ENCODE measurements at places on chromosomes 7 and 10.

- DNase-seq: no peak
Observed at GRCh38 chr7:155333346-155334234, 35.9 kb downstream of the INSIG1 start.

DNA sequence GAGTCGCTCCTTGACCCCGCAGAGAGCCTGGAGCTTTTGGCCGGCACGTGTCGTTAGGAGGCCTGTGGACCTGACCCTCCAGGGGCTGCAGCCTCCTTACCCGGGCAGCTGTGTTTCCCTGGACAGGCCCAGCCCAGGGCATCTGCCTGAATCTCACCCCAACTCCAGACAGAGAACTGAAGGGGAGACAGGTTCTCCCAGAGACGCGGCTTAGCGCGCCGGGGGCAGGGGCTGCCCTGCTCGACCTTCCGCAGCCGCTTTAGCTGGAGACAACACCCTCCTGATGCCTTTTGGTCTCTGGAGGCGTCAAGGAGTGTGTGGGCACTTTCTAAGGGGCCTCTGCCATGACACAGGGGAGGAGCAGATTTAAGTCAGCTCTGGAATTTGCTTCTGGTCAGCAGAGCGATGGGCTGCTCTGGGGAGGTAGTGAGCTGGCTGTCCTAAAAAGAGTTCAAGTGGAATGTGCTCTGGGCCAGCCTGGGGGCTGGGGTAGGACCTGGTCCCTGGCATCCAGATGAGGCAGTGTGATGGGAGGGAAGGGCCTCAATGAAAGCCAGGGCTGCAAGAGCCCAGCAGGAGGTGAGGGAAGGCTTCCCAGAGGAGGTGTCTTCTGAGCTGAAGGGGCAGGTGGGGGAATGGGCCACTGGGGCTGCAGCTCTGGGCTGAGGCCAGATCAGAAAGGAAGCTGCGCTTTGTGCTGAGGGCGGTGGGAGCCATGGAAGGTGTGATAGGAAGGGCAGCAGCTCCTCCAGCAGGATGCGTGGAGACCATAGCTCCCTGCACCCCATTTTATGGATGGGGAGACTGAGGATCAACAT is 5.8 kb downstream of the GRIFIN start:
- no peak for DNase-seq

DNA sequence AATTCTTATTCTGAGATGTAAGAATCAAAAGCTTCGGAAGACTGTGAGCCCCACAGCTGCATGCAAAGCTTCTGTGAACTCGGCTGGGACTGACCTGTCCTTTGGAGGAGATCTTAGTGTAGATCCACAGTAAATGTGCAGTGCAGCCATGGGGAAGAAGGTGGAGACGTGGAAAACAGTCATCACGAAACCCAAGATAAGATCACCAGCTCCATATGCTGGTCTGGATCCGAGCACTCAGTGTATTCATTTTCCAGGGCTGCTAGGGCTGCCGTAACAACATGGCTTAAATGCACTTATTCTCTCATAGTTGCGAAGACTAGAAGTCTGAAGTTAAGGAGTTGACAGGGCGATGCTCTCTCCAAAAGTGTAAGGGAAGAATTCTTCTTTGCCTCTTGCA is 143.0 kb upstream of the TCF7L2 start:
- no peak for DNase-seq

DNA sequence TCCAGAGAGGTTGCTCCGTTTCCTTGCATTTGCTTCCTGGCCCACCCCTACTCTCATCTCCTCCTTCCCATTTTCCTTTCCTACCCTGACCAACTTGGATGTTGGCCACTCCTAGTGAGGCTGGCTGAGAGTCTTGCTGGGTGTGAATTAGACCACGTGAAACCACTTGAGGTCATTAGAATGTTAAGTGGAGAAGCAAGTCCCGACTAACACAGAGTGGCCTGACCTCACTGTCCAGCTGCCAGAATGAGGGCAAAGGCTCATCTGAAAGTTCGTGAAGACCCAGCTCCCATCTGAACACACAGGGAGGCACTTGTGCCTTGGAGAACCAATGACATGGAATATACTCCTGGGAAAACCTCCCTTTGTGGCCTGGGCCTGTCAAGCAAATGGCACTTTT is 80.8 kb downstream of the WDR11 start:
- no peak for DNase-seq

GRCh38 chr10:6995341-6995740 is 415.3 kb upstream of the PRKCQ start:
- no peak for DNase-seq

GRCh38 chr10:104614245-104614831 is 26.8 kb upstream of the SORCS3 start:
- peak; percentile 59 for DNase-seq

- no peak for DNase-seq
Observed at GRCh38 chr7:40800771-40801170, 666.0 kb downstream of the SUGCT start.

- no peak for DNase-seq
Observed at GRCh38 chr7:26447116-26447515, 155.5 kb downstream of the SNX10 start.

DNA sequence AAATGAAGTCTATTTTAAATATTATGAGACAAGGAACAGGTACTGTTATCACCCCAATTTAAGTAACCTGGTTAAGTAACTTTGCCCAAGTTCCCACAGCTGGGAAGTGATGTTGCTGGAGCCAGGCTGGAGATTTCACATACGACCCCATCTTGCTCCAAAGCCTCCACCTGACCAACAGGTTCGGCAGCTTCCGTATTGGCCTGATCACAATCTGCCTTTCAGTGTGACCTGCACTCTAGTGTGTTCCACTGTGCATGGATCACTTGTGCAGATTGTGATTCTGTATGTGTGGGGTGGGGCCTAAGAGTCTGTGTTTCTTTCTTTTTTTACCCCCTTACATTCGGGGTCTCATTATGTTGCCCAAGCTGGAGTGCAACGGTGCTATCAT is 66.1 kb downstream of the PRTFDC1 start:
- DNase-seq: no peak

DNA sequence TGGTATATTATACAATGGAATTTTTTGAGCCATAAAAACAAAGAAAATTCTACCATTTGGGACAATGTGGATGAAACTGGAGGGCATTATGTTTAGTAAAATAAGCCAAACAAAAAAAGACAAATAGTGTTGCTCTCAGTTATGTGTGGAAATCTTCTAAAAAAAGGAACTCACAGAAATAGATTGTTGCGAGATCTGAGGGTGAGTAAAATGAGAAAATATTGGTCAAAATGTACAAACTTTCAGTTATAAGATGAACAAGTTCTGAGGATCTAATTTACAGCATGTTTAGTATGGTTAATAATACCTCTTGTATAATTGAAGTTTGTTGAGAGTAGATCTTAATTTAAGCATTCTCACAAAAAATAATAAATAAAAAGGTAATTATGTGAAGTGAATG is 291.2 kb downstream of the KIF20B start:
- DNase-seq: no peak

DNA sequence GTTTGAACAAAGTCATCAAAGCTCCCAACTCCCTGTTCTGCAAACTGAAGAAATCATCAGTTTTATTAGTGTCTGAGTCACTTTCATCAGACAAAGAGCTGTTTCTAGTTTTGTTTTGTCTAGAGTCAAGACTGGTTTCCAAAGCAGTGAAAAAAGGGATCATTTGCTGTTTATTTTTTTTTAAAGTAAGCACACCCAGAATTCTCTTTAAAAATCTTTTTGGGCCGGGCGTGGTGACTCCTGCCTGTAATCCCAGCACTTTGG is 972.0 kb upstream of the CELF2 start:
- DNase-seq: no peak

DNA sequence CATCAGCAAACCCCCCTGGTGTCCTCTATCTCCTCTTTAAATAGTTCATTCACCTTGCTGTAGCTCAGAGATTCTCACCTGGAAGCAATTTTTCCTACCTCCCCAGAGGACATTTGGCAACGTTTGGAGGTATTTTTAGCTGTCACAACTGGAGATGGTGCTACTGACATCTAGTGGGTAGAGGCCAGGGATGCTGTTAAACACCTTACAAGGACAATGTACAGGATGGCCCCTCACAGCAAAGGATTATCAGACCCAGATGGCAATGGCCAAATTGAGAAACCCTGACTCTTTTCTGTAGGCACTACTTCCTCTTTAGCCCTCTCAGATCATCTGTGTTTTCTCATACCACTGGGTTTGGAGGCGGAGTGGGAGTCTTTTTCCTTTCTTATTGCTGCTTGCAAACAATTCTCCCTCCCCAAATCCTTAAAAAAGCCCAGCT is 13.2 kb upstream of the TRA2A start:
- peak; percentile 82 for DNase-seq

DNA sequence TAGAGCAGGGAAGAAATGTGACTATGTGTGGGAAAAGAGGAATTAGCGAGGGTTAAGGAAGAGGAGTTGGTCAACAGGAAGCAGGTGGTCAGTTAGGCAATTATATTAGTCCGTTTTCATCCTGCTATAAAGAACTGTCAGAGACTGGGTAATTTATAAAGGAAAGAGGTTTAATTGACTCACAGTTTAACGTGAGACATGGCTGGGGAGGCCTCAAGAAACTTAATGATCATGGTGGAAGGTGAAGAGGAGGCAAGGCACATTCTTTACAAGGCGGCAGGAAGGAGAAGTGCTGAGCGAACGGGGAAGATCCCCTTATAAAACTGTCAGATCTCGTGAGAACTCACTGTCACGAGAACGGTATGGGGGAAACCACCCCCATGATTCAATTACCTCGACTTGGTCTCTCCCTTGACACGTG is 35.0 kb downstream of the RAMP3 start:
- no peak for DNase-seq

- DNase-seq: no peak
Observed at GRCh38 chr10:48497780-48498770, 106.8 kb downstream of the ARHGAP22 start.

- peak; percentile 53 for DNase-seq
Observed at GRCh38 chr10:118735294-118735693, 19.5 kb downstream of the CACUL1 start.

- no peak for DNase-seq
Observed at GRCh38 chr10:13439313-13440184, 89.3 kb downstream of the BEND7 start.

DNA sequence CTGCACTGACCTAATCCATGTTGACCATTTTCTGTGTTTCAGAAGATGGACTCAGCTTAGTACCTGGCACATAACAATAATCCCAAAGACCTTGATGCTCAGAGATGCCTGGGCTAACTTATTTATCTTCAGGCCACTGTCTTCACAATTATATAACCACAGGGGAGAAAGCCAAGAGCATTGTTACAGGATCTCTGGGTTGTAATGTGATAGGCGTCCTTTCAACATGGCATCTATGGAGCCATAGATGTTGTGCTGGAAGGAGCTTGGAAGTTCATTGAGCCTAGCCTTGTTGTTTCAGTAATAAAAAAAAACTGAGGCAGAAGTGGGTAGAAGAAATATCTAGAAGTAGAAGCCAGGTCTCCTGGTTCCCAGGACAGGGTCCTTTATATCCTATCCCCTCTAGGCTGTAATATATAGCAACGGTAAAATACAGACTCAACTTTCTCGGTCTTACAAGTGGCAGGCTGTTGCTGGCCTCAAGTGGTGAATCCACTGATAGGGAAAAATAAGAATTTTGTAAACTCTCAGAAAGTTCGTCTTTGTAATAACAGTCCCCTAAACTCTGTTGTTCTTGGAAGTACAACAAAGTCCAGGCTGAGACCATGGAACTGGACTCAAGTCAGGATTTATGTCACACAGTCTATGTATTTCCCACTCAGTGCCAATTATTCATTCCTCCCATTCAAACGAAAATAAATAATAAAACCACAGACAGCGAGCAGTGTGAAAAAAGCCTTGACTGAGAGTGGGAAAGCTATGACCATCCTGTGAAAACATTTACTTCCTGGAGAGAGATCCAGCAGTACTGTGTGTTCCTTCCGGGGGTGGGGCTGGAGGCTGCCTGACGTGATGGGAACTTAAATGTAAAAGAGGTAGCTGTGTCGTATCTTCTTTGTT is 277.6 kb downstream of the REEP3 start:
- peak; percentile 37 for DNase-seq

DNA sequence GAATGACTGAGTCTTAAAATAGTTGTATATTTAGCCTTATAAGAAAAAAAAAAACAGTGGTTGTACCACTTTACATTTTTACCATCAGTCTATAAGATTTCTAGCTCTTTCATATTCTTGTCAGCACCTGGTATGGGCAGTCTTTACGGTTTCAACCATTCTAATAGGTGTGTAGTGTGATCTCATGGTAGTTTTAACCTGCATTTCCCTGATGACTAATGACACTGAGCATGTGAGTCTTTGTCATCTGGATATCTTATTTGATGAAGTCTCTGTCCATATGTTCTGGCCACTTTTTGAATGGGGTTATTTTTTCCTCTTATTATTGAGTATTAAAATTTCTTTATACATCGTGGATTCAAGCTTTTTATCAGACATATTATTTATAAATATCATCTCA is 365.3 kb upstream of the IGFBP3 start:
- no peak for DNase-seq

- DNase-seq: no peak
Observed at GRCh38 chr7:116998567-116999175, 45.4 kb downstream of the ST7 start.

DNA sequence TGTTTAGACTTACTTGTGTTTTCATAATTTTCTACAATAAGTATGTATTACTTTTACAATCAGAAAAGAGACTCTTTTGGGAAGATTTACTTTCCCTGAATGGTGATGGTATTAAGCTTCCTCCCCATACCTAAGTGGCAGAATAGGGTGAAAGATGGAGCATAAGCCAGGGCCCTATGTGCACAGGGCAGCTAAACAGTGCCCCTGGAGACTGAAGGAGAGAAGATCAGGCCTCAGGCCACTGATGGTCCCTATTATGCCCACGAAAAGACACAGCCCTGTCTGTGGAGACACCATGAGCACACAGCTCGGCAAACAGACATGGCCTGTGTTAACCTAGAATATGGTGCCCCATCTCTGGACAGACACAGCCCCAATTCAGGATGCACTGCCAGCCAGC is 139.4 kb downstream of the OAT start:
- DNase-seq: no peak

DNA sequence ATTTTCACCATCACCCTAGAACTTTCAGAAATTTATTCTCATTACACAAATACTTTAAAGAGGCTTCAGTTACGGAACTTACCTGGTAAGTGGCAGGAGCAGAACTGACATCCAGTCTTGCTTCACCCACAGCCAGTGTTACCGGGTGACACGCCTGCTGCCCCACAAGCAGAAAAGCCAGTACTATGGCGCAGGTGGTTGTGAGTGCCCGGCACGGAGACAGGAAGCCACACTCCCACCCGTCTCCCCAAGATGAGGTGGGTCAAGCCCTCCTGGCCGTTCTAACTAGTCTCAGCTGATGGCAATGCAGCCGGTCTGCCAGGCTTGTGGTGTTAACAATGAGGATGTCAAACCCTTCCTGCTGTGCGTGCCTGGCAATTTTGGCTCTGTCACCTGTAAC is 86.9 kb downstream of the PROSER2 start:
- DNase-seq: no peak

GRCh38 chr7:14021069-14021468 is 31.6 kb upstream of the ETV1 start:
- peak; percentile 27 for DNase-seq

All from mesendoderm (in vitro differentiated cells).